Ureter (tissue), 1 donor: ENCODE measurements at places on chromosomes 2 and 18. TPM values are rescaled to one million over a fixed set of nuclear protein-coding genes. Genes with fewer than 3 reads are reported as not detected.

- DNase-seq, result no peak
These were observed 51.8 kb upstream of the RAB27B start for GRCh38 chr18:54776282-54776977.

DNA sequence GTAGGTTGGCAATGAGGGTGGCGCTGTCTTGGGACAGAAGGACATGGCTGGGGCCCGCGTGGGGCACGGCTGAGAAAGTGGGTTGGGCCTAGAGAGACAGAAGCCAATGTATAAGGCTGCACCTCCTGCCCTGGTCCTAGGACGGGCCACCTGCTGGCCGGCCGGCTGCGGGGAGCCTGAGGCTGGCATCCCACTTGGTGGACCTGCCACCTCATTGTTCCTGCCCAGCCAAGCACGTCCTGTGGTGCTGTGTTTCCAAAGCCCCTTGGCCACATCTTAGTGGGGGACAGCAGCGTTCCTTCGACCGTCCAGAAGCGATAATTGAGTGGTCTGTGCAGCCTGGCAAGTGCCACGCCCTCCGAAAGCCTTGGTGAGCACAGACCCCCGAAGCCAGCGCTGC is 223.9 kb downstream of the LDLRAD4 start:
- DNase-seq, result no peak

DNA sequence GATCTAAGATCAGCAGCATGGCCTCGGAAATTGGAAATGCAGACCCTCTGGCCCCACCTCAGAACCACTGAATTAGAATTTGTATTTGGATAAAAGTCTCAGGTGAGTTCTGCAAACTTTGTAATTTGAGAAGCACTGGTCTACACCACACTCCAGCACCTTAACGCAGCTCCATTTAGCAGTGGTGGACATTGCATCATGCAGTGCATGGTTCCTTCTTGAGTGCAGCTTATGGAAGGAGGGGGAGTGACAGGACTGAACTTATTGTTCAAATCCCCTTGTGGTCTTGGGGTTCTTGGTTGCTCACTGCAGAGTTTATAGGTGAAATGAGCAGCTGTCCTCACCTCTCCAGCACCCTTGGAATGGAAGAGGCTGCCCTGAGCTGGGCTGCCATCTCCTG is 17.4 kb upstream of the STEAP3 start:
- DNase-seq, result no peak

The MXD1 gene
- 11.8 TPM for total RNA-seq

The IL37 gene
- total RNA-seq, result not detected
